ENCODE measurements at places on chromosomes 7 and 10. TPM values are rescaled to one million over a fixed set of nuclear protein-coding genes. Genes with fewer than 3 reads are reported as not detected.
A peak's percentile ranks its signal among the peaks of the same experiment; 100 is the strongest.

- DNase-seq: peak; percentile 64
Measured at GRCh38 chr7:91945476-91945875, 4.8 kb downstream of the AKAP9 start.

TUBB8 gene
- total RNA-seq: 0.59 TPM

GRCh38 chr10:132094581-132095234, 29.0 kb downstream of the JAKMIP3 start:
- DNase-seq: peak; percentile 82

DNA sequence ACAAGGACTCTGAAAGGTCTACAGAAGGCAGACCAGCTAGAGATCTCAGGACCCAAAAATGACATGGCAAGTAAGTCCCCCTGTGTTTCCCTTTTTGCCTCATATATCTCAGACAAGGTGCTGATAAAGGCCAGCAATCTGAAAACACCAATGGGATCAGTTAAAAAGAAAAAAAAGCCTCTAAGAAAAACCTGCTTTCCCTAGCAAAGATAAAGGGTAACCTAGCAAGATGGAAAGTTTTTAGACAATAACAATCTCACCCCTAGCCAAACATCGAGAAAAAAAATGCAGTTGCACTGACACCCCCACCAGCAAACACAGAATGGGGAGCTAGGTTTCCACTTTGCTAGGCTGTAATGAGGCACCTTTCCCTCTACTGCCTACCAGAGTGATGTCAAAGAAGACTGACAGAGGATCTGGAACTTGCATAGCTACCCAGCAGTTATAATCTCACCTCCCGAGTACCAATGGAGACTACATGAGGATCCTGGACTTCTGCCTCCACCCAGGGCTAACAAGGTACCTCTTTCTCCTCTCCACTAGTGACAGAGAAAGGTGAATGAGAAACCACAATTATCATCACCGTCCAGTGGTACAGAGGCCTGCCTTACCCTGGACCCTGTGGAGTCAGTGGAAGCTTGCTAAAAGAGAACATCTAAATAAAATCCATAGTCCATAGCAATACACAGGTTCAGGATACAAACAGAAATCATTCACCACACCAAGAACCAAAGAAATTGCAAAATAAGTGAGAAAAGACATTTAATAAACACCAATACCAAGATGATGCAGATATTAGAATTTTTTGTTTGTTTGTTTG, 240.8 kb downstream of the ARHGAP12 start:
- DNase-seq: no peak

LRRC18 gene
- not detected for total RNA-seq

ANXA8 gene
- 172 TPM for total RNA-seq

DNA sequence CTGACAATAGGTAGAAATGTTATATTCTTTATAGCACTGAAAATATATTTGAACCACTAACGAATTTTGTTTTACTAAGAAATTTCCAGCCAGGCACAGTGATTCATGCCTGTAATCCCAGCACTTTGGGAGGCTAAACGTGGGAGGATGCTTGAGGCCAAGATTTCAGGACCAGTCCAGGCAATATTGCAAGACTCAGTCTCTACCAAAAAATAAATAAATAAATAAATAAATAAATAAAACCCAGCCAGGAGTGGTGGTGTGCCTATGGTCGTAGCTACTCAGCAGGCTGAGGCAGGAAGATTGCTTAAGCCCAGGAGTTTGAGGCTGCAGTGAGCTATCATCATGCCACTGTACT, 39.8 kb downstream of the PIP4K2A start:
- no peak for DNase-seq

SLC18A3 gene
- not detected for total RNA-seq

- no peak for DNase-seq
Measured at GRCh38 chr7:32253299-32253698, 183.1 kb upstream of the PDE1C start.

ZNF853 gene
- total RNA-seq: 13.5 TPM

KNDC1 gene
- 1.7 TPM for total RNA-seq

DNA sequence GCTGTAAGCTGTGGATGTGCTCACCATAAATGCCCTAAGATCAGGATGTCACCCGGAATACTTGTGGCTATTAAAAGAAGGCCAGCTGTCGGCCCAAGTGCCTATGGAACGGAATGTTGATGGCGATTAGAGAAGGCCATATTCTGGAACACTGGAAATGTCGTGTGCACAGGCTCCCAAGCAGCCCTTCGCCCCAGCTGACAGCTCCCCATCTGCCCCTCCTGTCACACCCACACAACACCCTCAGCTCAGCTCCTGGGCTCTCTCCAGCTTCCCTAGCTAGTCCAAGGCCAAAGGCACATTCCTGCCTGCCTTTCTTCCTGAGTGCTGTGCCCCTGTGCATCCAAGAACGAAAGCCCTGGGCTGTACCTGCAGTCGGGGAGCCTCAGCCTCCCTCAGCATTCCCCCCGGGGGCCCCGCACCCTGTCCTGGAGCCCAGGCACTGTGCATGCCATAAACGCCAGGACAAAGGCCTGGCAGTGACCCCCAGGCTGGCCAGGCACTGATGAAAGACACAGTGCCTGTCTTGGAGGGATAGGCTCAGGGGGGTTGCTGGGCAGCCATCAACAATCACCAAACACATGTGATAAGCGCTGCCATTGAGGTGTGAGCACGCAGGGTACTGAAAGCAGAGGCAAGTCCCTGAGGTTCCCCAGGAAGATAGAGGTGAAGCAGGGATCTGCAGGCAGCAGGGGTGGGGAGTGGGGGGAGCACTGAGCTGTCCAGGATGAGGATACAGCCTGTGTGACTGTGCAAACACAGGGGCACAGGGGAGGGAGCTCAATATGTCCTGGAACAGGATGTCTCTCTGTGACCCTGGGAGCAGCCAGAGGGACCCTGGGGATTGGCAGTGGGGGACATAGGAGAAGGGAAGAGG, 3.7 kb upstream of the LDB3 start:
- no peak for DNase-seq

KCNK18 gene
- not detected for total RNA-seq

GRCh38 chr10:85650791-85651496, 715.7 kb downstream of the GRID1 start:
- no peak for DNase-seq

DNA sequence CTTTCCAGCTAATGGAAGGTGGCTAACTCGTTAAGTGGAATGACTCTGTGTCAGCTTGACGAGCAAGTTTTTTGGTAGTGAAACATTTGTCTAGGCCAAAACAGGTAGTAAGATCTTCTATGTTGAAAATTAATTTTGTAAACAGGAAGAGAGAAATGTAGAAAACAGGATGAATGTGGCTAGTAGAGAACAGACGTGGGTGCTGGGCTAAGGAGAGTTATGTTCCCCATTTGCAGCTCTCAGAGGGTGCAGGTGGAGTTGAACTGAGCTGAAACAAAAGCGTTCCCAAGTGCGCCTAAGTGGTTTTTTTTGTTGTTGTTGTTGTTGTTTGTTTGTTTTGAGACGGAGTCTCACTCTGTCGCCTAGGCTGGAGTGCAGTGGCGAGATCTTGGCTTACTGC, 59.5 kb upstream of the SRPK2 start:
- no peak for DNase-seq
